ENCODE measurements at places on chromosomes 16 and 17.
A peak's percentile ranks its signal among the peaks of the same experiment; 100 is the strongest.

DNA sequence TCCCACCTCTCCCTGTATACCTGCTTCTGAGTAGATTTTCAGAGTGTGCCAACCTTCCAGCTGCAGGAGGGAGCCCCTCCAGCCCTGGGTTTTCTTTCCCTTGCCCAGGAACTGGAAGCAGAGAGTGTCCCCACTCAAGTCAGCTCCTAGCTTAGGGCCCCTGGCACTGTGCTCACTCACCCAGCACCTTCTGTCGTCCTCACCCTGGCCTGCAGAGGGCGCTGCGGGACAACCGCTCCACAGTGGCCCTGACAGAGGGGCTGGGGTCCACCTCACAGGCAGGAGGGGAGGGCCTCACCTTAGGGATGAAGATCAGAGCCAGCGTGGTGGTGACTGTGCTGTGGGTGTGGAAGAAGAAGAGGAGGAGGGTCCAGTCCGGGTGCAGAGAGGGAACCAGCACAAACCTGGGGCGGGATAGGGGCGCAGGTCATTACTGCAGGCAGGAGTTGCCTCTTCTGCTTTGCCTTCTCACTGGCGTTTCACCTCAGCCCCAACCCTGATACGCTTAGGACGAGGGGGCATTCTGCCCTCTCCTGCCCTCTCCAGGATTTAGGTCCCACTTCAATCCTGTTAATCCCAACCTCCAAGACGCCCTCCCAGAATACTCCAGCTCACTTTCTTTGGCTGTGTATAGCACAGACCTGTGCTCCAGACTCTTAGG is 10.0 kb downstream of the GPR179 start:
- DNase-seq: peak; percentile 42

GRCh38 chr17:81513372-81513752 is 763 bp upstream of the ACTG1 start:
- peak; percentile 68 for DNase-seq

- DNase-seq: no peak
These were observed 495.7 kb downstream of the SHISA9 start for GRCh38 chr16:13397126-13397525.

- DNase-seq: no peak
These were observed 36.7 kb upstream of the ULK2 start for GRCh38 chr17:19904412-19904811.

DNA sequence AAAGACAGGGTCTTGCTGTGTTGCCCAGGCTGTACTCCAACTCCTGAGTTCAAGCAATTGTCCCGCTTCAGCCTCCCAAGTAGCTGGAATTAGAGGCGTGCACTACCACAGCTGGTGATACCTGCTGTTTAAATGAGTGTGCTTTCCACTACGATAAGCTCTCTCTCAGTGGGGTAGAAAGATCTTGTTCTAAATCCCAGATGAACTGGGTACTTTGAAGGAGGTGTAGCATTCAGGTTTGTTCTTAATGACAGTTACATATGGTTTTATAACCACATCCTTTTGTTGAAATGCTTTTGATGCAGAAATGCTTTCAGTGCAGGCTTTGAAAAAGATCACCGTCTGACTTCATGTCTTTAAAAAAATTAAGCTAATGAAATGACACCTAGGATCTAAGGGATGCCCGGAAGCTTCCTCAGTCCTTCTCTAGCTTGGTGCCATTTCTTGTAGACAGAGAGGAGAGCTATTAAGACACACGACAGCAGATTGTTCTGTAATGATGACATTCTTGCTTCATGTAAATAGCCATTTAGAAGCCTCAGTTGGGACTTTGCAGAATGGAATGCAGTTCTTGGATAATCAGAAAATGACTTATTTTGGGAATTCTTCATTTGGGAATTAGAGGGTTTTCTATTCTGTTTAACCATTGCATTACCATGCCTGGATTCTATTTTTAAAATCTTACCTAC is 19.5 kb downstream of the PMM2 start:
- DNase-seq: no peak

GRCh38 chr17:45432405-45433158 is at the start of gene ARHGAP27:
ARHGAP27 (minus strand) TSS chr17:45432870; CDS start chr17:45430279, 2,591 bp downstream.
- no peak for DNase-seq

DNA sequence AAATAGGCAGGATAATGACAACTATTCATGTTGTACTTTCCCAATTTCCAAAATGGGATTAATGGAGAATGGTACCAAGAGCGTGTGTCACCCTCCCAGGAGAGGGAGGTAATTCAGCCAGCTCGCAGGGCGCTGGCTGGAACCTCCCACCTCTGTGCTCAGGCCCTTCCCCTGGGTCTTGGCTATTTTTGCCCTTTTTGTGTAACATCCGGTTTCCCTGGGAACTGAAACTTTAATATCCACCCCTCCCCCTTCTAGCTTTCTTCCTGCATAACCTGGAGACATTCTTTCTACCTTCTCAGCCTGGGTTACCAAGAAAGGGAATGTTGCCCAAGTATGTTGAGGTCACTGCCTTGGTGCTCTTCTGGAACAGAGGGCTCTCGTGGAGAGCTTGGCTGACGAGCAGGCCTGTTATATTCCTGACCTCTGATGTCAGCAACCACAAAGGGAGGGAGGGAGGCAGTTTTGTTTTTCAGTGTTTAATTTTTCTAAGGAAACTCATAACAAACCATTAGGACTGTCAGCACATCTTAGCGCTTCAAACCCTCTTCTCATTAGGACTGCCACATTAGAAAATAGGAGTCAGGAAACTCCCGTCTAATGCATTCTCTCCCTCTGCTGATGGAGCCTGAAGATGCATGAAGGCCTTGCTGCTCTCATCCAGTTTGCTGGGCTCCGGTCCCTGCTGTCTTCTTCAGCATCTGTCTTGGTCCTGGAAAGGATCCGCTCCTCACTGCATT is 25.6 kb downstream of the ITGB3 start:
- DNase-seq: no peak

DNA sequence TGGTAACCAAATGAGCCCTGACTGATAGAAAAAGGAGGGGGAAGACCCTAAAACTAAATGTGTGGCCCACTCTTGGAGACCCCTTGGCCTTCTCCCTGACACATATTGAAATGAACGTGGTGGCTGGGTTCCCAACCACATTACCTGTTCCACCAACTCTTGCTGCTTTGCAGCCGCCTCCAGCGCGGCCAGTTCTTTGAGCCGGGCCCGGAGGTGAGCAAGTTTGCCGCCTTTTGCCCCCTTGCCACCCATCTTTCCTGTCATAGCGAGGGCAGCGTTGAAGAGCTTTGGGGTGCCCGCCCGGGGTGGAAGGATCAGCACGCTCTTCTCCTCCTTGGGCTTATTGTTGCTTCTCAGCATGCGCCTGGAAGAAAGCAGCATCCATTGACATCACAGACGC is 83.2 kb downstream of the CNGB1 start:
- DNase-seq: no peak

DNA sequence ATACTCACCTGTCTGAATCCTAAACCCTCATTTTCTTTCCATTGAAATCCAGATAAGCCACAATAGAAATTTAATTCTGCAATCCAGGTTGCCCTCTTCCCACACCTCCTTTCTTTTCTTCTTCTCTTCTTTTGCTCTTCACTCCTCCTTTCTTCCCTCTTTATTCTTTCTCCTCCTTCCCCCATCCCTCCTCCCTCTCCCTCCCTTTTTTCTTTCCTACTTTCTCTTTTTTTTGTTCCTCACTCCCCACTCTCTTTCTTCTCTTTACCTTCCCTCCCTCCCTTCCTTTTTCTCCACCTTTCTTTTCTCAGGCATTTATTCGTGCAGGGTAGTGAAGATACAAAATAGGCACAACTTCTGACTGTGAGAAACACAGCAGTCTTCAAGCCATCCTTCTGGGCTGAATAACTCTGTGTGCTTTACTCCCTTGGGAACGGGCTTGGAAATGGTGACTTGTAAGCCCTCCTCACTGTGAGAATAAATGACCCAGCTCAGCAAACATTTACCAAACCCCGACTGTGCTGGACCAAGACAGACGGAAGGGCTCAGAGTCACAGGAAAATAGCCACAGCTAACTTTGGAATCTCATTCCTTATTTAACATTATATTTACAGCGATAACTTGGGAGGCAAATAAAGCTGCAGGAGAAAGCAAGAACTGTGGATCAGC is 140.8 kb downstream of the HAPSTR1 start:
- no peak for DNase-seq

GRCh38 chr16:84467256-84467655 is 37.2 kb downstream of the MEAK7 start:
- no peak for DNase-seq

DNA sequence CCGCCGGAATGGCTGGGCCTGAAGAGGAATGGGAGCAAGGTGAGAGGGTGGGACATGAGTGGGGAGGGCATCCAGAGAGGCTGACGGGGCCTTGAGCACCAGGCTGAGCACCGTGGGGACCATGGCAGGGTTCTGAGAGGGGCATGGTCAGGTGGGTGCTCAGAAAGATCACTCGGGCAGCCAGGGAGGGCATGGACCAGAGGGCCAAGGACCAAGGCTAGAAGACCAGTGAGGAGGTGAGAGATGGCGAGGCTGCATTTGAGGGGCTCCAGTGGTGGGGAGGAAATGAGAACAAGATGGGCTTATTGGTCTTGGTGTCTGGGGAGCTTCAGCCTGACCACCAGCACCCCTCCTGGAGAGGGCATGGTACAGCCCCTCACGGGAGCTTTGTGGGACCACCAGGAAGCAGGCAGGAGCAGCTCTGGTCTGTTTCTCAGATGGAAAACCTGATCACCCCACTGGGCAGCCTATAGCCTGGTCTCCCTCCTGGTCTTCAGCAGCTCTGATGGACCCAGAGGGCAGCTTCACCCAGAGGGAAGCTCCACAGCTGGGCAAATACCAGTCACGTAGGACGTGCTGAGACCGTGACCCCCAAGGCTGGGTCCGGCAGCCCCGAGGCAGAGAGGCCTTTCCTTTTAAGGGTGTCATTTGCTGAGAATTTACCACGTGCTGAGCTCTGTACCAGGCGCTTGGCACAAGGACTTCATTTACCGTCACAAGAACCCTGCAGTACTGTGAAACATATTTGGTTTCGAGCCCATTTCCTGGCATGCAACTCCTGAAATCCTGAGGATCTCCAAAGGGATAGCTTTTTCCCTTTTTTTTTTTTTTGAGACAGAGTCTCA is 11.4 kb upstream of the NCBP3 start:
- no peak for DNase-seq

DNA sequence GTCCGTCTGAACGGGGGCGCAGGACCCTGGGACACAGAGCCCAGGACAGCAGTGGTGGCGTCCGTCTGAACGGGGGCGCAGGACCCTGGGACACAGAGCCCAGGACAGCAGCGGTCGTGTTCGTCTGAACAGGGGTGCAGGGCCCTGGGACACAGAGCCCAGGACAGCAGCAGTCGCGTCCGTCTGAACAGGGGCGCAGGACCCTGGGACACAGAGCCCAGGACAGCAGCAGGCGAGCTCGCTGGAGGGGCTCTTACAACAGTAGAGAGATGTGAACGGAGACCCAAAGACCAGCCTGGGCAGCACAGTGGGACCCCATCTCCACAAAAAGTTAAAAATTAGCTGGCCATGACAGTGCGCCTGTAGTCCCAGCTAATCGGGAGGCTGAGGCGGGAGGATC is 40.7 kb downstream of the LMF1 start:
- no peak for DNase-seq

- DNase-seq: no peak
These were observed 19.2 kb upstream of the SMIM5 start for GRCh38 chr17:75614006-75614405.

- DNase-seq: peak; percentile 89
These were observed at the start of gene KCTD13 for GRCh38 chr16:29925781-29926710. KCTD13 (minus strand) TSS chr16:29926226; CDS start chr16:29926033, 193 bp downstream.

GRCh38 chr17:72826602-72827001 is 265.9 kb downstream of the SLC39A11 start:
- no peak for DNase-seq

GRCh38 chr16:19095654-19096053 is 18.1 kb upstream of the ITPRIPL2 start:
- DNase-seq: no peak

GRCh38 chr17:76151896-76152454 is 10.9 kb upstream of the FOXJ1 start:
- no peak for DNase-seq

GRCh38 chr16:30889721-30890120 is 4.2 kb downstream of the BCL7C start:
- DNase-seq: no peak

DNA sequence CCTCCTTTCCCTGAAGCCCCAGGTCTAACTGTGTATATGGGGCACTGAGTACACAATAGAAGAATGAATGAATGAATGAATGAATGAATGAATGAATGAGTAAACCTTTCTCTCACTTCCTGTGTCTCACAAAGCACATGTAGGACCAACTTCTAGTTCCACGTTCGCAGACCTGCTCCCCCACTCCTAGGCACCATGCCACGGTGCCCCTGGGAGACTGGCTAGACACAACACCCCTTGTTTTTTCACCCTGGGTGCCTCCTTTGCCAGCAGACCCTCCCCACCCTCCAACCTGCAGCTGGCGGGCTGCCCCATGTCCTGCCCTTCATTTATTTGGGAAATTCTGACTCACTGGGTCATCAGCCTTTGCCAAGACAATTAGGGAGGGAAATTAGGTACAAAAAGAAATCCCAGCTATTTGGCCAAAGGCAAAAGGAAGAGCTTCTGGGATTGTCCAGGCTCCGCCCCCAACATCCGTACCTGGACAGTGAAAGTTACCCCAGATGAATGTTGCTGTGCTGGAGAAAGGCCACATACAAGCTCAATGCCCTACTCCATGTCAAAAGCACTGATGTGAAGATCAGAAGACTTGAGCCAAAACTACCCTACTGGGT is 7.7 kb downstream of the CES1 start:
- DNase-seq: no peak

DNA sequence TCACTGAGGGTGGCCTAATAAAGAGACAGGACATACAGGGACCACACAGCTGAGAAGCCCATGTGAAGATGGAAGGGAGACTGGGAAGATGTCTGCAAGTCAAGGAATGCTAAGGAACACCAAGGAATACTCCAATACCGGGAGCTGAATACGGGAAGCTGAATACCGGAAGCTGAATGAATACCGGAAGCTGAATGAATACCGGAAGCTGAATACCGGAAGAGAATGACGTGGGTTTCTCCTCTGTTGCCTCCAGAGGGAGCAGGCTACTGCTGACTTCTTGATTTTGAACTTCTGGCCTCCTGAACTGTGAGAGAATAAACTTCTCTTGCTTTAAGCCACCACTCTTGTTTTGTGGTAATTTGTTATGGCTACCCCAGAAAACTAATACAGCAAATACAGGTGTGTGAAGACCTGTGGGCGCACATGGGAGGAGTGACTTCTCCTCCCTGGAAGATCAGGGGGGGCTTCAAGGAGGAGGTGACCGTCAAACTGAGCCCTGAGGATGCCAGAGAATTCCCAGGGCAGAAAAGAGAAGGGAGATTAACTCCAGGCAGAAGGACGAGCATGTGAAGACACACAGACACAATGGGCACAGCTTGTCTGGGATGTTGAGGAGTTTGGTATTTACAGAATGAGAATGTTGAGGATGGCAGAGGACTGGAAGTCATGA is 259.9 kb downstream of the IRF8 start:
- no peak for DNase-seq

GRCh38 chr17:18043491-18043890 is 4.3 kb downstream of the GID4 start:
- no peak for DNase-seq

DNA sequence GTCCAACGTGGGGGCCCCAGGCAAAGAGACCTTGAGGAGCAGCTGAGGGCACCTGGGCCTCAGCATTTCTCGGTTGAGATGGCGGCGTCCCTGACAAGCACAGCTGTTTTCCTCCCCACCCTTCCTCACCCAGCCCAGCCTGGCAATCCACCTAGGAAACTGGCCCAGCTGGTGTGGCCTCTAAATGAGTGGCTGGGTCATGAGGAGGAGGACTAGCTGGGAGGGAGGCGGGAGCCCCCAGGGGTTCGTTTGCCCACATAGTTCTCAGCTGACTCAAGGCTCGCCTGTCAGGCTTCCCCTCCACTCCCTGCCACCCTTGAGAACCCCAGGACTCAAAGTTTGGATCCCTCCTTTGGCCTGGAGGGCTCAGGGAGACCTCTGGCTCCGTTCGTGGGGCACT is 5.9 kb downstream of the RNF222 start:
- DNase-seq: no peak
